ENCODE measurements at places on chromosomes 6 and 20.
A peak's percentile ranks its signal among the peaks of the same experiment; 100 is the strongest.

DNA sequence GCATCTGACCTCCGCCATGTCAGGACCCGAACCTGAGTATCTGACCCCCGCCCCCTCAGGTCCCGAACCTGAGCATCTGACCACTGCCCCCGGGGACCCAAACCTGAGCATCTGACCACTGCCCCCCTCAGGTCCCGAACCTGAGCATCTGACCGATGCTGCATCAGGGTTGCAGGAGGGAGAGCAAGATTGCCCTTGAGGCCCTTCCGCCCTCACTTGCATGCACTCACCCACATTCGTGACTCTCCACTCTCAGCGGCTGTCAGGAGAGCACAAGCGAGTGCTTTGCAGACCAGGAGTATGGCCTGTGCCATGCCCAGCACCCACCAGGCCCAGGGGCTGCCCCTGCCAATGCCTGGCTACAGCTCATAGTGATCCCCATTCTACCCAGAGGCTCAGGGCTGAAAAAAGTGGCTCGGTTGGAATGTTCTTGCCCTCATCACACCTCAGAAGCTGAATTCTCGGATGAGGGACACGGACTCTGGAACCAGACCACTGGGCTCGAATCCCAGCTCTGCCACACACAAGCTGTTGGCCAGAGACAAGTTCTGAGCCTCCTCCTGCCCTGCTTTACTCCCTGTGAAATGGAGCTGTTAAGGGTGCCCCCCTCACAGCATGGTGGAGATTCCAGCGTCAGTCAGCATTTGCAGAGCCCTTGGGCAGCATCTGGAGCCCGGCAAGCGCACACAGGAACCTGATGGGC, 82.1 kb downstream of the DLL1 start:
- peaks cover 1% of the 10 kb centered on the region for H3K27me3 ChIP-seq
- H3K4me1 ChIP-seq = no peaks in the 10 kb centered on the region
- DNase-seq = peak; percentile 17
- H3K36me3 ChIP-seq = peaks cover 5% of the 10 kb centered on the region
- H3K27ac ChIP-seq = no peak overlapping the region
- no peak overlapping the region for H3K4me3 ChIP-seq

GRCh38 chr6:84027340-84028181, 6.0 kb upstream of the MRAP2 start:
- DNase-seq = no peak
- no peaks in the 10 kb centered on the region for H3K36me3 ChIP-seq
- H3K4me1 ChIP-seq = no peaks in the 10 kb centered on the region
- peaks cover 15% of the 10 kb centered on the region for H3K27me3 ChIP-seq

- peaks cover 9% of the 10 kb centered on the region for H3K4me1 ChIP-seq
- no peak for DNase-seq
- H3K4me3 ChIP-seq = no peak overlapping the region
- no peak overlapping the region for H3K27ac ChIP-seq
Observed at GRCh38 chr20:32493356-32493755, 91.8 kb downstream of the NOL4L start.

DNA sequence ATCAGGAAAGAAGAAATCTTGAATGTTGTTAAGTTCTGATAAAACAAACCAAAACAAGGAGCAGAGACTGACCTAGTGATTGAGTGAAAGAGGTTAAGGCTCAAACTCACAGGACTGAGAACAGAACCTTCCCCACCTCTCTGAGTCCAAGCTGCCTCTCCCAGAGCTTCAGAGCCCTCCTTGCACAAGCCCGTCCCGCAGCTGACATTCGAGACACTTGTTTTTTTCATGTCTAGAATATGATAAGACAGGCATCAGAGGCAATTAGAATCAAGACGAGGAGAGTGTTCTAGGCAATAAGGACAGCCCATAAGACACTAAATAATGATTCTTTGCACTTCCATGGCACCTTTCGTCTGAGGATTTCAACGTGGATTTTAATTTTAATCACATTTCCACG, 140.6 kb downstream of the PXDC1 start:
- H3K36me3 ChIP-seq = no peaks in the 10 kb centered on the region
- no peak overlapping the region for H3K27ac ChIP-seq
- H3K4me1 ChIP-seq = no peaks in the 10 kb centered on the region
- peaks cover 5% of the 10 kb centered on the region for H3K27me3 ChIP-seq

- H3K4me3 ChIP-seq = peak overlapping the region; percentile 75
- DNase-seq = no peak
- peaks cover 16% of the 10 kb centered on the region for H3K36me3 ChIP-seq
- peaks cover 73% of the 10 kb centered on the region for H3K4me1 ChIP-seq
- no peaks in the 10 kb centered on the region for H3K27me3 ChIP-seq
Observed at GRCh38 chr6:15439410-15440025, 193.6 kb downstream of the JARID2 start.

DNA sequence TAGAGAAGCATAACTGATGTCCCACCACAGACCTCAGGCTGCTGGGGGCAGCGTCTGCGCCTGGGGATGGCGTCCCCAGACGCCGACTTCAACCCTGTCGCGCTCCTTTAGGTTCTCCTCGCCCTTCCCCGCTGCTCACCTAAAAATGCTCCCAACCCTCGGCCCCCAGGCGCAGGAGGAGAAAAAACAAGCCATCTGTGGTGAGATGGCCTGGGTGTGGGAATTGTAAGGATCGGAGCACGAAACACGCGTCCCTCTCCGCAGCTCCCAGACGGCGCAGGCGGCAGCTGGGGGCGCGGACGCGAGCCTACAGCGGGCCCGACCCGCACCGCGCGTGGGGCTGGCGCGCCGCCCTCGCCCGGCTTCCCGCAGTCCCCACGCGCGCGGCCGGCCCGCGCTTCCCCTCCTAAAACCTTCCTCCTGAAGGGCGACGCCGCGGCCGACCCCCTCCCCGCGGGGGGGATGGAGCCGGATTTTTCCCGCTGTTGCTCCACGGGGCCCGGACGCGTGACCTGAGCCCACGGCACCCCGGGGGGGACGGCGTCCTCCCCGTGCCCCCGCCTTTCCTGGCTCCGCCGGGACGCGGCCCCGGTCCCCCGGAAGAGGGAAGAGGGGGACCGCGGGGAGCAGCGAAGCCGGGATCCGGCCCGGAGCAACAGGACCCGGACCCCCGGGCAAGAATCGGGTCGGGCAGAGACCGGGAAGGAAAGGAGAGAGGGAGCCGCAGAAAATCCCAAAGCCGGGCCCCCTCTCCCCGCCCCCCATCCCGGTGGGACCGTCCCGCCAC, 611 bp downstream of the EPB41L2 start:
- H3K27me3 ChIP-seq = peaks cover 3% of the 10 kb centered on the region
- peak overlapping the region; percentile 84 for H3K4me3 ChIP-seq
- DNase-seq = peak; percentile 54
- no peaks in the 10 kb centered on the region for H3K36me3 ChIP-seq
- H3K4me1 ChIP-seq = peaks cover 14% of the 10 kb centered on the region
- no peak overlapping the region for H3K27ac ChIP-seq
